CD4-positive, alpha-beta T cell treated with Interleukin-15 for 4 hours (primary cell): ENCODE measurements at places on chromosomes 7 and 10.

GRCh38 chr10:84360637-84361365, 32.4 kb downstream of the CCSER2 start:
- no peak for DNase-seq

- DNase-seq: no peak
These were observed 221.0 kb downstream of the TWIST1 start for GRCh38 chr7:18896343-18896975.

GRCh38 chr7:129980667-129981066, 27.9 kb upstream of the UBE2H start:
- no peak for DNase-seq

DNA sequence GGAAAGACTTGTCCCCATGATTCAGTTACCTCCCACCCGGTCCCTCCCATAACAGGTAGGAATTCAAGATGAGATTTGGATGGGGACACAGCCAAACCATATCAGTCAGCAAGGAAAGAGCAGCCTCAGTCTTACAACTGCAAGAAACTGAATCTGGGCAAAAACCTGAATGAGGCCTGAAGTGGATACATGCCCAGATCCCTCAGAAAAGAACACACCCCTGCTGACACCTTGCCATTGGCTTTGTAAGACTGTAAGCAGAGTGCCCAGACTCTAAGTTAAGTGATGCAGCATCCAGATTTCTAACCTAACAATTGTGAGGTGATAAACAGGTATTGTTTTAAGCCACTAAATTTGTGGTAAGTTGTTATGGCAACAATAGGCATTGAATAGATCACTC, 670.8 kb downstream of the SORCS1 start:
- no peak for DNase-seq

- no peak for DNase-seq
These were observed 162.9 kb downstream of the ZNF33B start for GRCh38 chr10:42475168-42476098.

DNA sequence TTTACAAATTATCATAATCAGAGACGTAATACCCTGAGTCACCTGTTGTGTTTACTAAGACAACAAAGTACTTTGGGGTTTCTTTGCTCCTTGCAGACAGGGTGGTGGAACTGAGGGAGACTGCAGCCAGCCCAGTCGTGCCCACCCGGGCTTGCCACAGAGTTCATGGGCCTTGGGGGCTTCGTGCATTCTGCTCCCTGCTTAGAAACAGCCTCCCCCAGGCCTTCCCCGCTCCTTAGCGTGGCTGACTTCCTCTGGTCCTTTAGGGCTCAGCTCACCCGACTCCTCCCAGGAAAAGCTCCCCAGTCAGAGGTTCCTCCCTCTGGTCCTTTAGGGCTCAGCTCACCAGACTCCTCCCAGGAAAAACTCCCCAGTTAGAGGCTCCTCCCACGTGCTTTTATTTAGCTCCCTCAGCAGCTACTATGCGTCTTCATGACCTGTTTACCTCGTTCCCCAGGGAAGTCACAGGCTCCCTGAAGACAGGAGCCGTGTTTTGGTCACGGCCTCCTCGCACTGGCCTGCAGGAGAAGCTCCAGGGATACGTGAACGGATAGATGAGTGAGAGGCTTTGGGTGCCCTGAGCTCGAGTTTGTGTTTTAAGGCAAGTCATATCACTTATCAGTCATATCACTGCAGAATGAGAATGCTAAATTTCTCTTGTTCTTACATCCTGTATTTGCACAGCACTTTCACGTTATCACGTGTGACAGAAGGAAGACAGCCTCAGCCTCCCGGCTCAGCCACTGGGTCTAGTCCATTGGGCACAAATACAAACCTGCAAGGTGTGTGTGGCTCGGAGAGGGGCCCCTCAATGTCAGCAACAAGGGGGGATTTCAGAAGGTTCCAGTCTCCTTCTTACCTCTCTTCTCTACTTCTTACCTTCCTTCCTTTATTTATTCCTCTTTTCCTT, 52.7 kb upstream of the VIPR2 start:
- peak; percentile 33 for DNase-seq

DNA sequence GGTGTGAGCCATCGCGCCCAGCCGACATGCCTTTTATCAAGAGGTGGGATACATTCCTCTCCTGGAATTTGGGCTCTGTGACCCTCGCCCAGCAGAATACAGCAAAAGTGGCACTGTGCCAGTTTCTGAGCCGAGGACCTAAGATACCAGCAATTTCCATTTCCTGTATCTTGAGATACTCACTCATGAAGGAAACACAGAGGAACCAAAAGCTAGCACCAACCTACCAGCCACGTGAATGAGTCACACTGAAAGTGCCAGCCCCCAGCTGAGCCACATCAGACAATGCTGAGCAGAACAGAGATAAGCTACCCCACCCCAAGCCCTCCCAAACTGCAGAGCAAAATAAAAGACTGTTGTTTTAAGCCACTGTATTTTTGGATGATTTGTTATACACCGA, 56.3 kb downstream of the CACUL1 start:
- DNase-seq: peak; percentile 89

DNA sequence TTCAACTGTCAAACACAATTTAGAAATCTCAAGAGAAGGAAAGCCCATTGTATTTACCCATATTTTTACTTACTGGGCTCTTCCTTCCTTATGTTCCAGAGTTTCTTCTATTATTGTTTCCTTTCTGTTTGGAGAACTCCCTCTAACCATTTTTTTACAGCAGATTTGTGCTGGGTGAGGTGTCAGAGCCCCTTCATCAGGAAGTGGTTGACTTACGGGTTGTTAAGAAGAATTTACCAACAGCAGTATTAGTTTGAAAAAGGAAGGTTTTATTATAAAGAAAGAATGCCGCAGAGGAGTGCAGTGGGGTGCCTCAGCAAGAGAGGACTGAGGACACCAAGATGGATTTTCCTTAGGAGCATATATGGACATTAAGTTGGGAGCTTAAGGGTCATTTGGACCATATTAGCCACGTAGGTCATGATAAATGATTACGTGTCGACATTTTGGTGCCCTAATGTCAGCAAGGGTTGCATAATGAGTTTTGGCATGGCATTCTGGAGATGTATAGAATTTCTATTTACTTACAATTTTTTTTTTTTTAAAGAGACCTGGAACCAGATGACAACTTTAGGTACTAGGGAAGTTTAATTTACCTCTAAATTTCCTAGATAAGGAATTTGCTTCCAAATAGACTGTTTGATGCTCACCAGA, 6.3 kb upstream of the TBATA start:
- no peak for DNase-seq

- no peak for DNase-seq
These were observed 104.6 kb downstream of the INPP5A start for GRCh38 chr10:132641966-132642731.

DNA sequence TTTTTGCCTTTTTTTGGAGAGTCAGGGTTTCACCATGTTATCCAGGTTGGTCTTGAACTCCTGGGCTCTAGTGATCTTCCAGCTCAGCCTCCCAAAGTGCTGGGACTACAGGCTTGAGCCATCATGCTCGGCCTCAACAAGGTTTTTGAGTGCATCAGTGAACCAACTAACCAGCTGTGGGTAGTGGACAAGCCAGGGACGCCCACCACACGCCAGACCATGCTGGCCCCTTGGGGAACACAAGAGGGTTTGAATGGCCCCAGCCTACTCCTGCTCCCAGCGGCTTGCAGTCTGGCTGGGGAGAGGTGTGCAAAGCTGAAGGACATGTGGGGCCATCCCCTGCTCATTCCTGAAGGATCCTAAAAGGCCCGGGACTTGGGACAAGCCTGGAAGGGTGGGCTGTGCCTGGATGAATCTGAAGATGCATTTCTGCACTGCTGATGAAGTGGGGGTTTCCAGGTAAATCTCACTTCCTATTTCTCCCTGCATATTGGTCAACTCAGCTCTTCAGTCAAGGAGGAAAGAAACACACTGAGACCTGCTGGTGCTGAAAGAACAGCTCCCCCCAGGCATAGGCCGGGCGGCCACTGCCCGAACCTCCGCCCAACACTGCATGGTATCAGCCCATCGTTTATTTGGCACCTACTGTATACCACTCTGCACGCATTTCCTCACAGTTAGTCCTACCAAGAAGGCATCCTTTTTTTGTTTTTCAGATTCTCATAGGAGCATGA, 6.9 kb downstream of the MMD2 start:
- DNase-seq: no peak

GRCh38 chr10:2351566-2351965, 614.2 kb upstream of the ADARB2 start:
- no peak for DNase-seq

- DNase-seq: peak; percentile 90
These were observed 18.5 kb downstream of the MXI1 start for GRCh38 chr10:110225756-110226542.

GRCh38 chr10:22386503-22386902, 41.2 kb downstream of the SPAG6 start:
- no peak for DNase-seq

GRCh38 chr10:11204351-11204942, 186.8 kb downstream of the CELF2 start:
- DNase-seq: no peak
